ENCODE measurements at places on chromosomes 16 and 17.
A peak's percentile ranks its signal among the peaks of the same experiment; 100 is the strongest.

- DNase-seq = no peak
Measured at GRCh38 chr17:12743046-12743445, 46.3 kb upstream of the ARHGAP44 start.

GRCh38 chr17:62111562-62112171, 46.6 kb upstream of the MED13 start:
- no peak for DNase-seq

DNA sequence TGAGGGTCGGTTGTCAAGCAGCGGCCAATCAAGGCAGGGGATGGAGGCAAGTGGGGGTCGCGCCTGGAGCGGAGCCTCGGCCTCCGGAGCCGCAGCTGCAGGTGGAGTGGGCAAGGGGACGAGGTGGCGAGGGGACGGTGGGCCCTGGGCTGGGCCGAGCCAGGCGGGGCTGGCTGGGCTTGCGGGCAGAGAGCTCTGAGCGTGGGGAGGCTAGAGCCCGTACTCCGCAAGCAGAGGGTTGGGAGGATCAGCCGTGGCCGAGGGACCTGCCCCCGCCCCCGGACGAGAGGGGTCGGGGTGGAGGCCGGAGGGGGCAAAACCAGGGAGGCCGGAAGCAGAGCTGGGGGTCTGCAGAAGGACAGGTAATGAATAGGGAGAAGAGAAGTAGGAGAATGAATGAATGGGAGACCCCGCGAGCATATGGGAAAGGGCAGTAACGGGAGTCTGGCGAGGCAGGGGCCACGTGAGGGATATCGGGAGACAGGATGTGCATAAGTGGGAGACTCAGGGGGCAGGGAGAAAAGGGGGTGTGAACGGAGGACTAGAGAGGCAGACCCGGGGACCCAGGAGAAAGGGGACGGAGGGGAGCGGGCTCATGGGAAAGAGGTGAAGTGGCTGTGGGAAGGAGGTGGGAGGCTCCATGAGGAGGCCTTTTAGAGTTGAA, at the start of gene KATNB1:
Gene KATNB1, plus strand, starts transcription at position 16 of the 664 bp plus-strand sequence. CDS start 1,474 bp downstream, outside the sequence.
- DNase-seq = peak; percentile 23

DNA sequence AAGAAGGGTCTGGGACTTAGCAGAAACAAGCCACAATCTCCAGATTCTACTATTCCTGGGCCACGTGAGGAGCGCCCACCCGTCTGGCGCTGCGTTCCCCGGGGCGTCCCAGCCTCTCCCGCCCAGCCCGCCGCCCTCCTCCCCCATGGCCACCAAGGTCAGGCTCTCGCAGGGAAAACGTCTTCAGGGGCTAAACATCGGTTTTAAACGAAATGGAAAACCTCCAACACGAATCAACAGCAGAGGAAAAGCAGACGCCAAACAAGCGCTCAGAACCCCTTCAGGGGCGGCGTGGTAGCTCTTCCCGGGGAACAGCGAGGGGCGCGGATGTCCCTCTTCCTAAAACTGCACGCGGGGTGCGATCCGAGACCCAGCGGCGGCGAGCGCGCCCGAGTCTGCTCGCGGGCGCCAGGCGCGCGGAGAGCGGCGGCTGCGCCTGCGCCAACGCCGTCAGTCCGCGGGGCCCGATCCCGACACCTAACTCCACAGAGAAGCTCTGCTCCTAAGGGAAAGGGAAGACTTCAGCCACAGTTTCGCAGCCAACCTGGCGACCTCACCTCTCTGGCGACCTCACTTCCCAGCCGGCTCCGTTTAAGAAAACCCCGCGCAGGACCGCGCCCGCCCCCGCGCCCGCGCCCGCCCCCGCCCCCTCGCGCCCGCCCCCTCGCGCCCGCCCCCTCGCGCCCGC, 505 bp upstream of the COG1 start:
- peak; percentile 78 for DNase-seq

DNA sequence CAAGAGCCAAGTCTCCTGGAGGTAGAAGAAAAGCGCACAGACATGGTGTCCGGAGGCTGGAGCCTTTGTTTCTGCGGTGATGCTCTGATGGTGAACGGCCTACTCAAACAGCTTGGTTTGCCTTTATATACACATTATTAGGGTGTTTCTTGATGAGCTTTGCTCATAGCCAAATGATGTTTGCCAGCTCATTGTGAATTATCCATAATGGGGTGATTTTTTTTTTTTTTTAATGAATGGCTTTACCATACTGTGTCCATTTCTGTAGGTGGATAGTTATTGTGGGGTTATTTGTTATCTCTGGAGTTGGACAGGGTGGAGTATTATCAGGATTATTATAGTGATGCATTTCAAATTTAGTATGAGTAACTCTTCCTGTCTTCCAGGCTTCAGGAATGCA, at the start of gene KRT27:
Gene KRT27, minus strand, starts transcription at position 101 of the 400 bp plus-strand sequence. Its CDS starts 57 bp downstream, at position 44.
- DNase-seq = no peak

GRCh38 chr16:2229632-2230250, 6.3 kb downstream of the E4F1 start:
- DNase-seq = no peak

- DNase-seq = no peak
Measured at GRCh38 chr16:49399594-49400364, 26.2 kb downstream of the C16orf78 start.

- no peak for DNase-seq
Measured at GRCh38 chr17:74078363-74078941, 125.0 kb upstream of the RPL38 start.

- no peak for DNase-seq
Measured at GRCh38 chr17:40020146-40020545, 4.9 kb downstream of the CSF3 start.

GRCh38 chr16:47849736-47850135, 306.1 kb downstream of the ABCC12 start:
- no peak for DNase-seq

DNA sequence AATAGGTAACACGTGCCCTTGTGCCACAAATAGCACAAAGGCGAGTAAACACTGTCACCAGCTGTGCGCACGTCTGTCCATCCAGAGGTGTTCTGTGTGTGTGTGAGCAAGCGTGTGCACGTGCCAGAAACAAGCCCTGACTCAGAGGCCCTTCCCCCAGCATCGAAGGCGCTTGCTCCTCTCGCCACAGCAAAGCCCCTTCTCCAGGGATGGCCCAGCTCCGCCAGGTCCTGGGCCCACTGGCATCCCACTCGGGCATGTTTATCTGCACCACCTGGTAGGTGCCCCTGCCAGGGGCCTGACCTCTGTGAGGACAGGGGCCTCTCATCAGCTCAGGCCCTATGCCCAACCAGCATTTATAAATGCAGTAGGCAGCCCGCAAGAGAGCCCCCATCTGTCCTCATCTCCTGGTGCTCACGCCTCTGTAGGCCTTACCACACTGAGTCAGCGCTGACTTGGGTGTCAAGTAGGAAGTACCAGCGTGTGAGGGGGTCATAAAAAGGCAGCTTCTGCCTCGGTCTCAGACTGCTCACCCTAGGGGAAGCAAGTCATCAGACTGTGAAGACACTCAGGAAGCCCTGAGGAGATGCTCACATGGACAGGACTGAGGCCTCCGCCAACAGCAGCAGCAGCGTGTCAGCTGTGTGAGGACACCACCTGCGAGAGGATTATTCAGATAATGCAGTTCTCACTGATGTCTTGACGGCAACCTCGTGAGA, 10.8 kb downstream of the TMEM235 start:
- DNase-seq = peak; percentile 72

GRCh38 chr16:4416200-4417032, at the start of gene CORO7:
Gene CORO7, minus strand, starts transcription at chr16:4416596. Its CDS starts 78 bp downstream, at chr16:4416518.
- peak; percentile 84 for DNase-seq

DNA sequence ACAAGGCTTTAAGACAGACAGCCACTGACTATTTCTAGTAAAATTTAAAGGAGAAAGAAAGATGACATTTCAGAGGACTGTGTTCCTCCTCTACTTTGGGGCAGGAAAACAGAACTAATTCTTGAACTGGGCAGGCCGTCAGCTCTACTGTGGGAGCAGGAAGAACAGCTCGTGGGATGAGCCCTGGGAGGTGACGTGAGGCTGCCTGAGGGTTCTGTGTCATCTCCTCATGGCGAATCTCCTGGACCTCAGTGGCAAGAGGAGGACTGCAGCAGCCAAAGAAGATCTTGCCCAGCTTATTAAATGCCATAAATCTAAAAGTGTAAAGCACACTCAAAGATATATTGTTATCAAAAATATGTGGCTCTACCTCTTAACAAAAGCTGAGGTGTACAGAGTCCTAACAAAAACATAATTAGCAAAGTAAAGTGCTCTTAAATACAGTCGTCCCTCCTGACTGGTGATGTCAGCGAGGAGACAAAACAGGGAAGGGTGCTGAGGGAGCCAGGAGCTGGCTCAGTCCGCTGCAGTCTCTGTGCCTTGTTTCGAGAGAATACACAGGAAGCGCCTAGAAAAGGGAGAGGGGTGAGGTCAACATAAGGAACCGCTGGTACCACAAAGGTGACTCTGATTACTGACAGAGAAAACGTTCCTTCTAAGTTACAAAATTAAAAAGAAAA, 58.0 kb downstream of the CREBBP start:
- no peak for DNase-seq

- DNase-seq = no peak
Measured at GRCh38 chr17:12431188-12431587, 234.5 kb upstream of the MYOCD start.

GRCh38 chr16:81746566-81746965, 32.5 kb upstream of the PLCG2 start:
- no peak for DNase-seq

- DNase-seq = no peak
Measured at GRCh38 chr17:67646472-67646871, 71.3 kb upstream of the NOL11 start.

DNA sequence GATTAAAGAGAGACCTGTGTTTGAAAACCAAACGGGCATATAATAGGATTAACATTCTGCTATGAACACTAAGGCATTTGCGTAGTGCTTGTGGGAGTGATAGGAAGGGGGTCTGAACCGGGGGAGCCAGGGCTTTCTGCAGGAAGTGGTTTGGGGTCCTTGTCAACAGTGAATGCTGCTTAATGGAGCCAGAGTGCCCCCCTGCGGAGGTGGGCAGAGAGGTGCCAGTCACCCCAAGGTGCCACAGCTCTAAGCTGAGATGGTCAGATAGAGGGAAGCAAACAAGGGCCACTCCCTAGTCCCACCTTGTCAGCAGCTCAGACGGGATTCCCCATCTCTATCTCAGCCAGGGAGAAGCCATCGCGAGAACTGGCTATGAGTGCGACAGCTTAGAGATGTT, 17.7 kb downstream of the NAA60 start:
- DNase-seq = no peak

DNA sequence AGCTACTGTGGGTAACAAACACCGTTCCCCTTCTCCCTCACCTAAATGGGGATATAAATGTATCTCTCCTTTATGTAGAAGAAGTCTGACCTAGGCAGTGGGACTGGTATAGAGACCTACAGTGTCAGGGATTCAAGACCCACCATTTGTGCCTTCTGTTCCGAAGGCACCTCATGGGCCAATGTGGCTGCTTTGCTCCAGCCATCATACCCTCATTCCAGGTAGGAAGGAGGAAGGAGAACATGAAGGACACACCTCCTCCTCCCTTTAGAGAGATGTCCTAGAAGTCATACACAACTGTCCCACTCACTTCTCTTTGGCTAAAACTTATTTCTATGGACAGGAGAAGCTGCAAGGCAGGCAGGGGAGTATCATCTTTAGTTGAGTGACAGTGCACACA, 8.3 kb upstream of the CRISPLD2 start:
- DNase-seq = no peak

DNA sequence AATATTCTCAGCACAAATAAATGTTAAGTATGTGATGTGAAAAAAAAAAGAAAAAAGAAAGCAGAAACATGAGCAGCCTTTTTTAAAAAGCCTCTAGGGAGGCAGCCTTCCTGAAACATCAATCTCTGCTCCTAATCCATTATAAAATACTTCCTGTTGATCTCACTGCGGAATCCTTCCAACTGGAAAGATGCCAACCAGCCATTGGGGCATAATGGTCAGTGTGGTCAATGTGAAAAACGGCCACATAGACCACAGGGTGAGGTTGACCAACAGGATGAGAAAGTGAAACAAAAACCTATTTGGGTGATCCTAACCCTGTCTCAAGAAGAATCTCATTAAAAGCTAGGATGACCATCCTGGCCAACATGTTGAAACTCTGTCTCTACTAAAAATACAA, 26.1 kb upstream of the ABCA8 start:
- DNase-seq = peak; percentile 39

- DNase-seq = no peak
Measured at GRCh38 chr17:4381690-4382671, 15.5 kb upstream of the UBE2G1 start.

- no peak for DNase-seq
Measured at GRCh38 chr16:51161440-51162195, 10.5 kb upstream of the SALL1 start.

GRCh38 chr17:64622931-64623654, 39.0 kb downstream of the SMURF2 start:
- peak; percentile 83 for DNase-seq

- DNase-seq = peak; percentile 67
Measured at GRCh38 chr17:14748036-14748710, 447.3 kb downstream of the HS3ST3B1 start.

- no peak for DNase-seq
Measured at GRCh38 chr17:77372444-77373298, 231.9 kb downstream of the SEC14L1 start.

DNA sequence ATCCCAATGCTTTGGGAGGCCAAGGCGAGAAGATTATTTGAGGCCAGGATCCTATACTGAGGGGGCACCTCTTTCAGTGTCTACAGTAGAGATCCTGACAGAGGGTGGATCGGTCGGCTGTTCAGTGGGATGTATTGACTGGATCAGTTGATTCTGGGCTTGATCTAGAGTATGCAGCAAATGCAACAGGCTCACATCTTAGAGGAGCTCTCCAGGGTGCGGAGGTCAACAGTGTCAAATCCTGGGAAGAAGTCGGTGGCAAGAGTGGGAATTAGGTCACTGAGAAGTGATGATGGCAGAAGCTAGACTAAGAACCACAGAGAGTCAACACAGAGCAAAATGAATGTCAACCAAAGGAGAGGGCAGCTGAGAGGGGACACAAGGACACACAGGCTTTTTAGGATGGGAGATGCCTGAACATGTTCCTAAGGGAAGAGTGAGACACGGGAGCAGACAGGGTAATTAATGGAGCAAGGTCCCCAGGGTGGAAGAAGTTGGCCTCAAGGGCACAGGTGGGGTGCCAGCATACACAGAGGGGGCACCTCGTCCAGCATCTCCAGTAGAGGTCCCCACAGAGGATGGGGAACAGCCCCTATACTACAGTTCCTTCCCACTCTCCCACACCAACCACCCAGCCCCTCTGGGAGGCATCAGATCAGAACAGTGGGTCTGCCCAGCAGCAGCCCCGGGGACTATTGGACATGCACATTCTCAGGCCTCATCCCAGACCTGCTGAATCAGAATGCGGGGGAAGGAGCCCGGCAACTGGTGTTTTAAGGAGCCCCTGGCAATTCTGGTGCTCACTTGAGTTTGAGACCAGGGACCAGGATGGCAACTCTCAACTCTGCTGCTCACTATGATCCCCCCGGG, 10.0 kb upstream of the CYTH1 start:
- DNase-seq = no peak

DNA sequence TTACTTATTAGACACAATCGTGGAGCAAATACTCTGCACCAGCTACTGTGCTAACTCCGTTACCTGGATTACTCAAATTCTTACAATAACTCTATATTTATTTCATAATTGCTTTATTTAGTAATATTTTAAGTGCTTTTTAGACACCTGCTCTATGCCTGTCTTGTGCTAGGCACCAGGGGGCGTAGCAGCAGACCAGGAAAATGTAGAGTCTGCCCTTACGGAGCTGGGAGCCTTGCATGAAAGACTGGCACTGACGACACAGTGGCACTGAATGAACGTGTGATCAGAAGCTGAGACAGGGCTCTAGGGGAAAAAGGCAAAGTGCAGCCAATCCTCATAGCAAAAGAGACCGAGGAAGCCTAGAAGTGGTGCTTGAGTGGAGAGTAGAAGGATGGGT, 486.5 kb downstream of the CDH13 start:
- no peak for DNase-seq

- DNase-seq = no peak
Measured at GRCh38 chr17:5971969-5972368, 98.2 kb upstream of the WSCD1 start.
